ENCODE measurements at places on chromosomes 12 and 14. TPM values are rescaled to one million over a fixed set of nuclear protein-coding genes. Genes with fewer than 3 reads are reported as not detected.

DNA sequence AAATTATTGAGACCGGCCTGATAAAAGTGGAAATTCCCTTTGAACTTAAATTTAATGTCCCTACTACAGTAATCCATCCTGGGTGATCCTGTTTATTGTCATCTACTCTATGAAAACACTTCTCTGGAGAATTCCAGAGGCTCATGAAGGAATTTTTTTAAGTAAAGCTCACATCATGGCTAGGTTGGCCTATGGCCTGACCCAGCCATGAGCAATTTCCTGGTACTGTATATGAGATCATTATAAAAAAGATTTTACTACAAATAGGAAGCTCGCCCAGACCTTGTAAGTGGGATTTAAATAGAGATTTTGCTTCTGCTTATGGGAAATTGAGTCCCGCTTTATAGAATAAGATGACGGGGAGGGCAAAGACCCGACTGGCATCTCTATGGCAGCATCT is 215.5 kb downstream of the DPF3 start:
- no peak for DNase-seq

DNA sequence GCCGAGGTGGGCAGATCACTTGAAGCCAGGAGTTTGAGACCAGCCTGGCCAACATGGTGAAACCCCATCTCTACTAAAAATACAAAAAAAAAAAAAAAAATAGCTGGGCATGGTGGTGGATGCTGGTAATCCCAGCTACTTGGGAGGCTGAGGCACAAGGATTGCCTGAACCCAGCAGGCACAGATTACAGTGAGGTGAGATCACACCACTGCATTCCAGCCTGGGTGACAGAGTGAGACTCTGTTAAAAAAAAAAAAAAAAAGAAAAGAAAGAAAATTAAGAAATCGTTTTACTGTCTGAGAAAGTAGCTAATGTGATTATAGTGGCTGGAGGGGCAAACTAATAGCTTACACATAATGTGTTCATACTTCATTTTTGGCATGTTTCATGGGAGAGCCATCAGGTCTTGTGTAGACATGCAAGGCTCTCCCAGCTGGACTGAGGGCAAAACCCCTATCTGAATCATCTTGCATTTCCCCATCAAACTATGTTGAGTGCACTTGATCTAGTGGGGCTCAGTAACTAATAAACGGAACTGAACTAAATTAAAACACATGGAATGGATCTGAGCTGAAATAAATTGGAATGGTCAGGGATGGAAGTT is 16.2 kb downstream of the KIF21A start:
- DNase-seq: no peak

The HOXC4 gene
- total RNA-seq: not detected

The P2RX2 gene
- total RNA-seq: 0.15 TPM

- no peak for DNase-seq
These were observed 138.3 kb downstream of the TMEM121 start for GRCh38 chr14:105664691-105665090.

The CCDC196 gene
- not detected for total RNA-seq

GRCh38 chr14:94748667-94749347 is 21.1 kb downstream of the GSC start:
- peak; percentile 72 for DNase-seq

DNA sequence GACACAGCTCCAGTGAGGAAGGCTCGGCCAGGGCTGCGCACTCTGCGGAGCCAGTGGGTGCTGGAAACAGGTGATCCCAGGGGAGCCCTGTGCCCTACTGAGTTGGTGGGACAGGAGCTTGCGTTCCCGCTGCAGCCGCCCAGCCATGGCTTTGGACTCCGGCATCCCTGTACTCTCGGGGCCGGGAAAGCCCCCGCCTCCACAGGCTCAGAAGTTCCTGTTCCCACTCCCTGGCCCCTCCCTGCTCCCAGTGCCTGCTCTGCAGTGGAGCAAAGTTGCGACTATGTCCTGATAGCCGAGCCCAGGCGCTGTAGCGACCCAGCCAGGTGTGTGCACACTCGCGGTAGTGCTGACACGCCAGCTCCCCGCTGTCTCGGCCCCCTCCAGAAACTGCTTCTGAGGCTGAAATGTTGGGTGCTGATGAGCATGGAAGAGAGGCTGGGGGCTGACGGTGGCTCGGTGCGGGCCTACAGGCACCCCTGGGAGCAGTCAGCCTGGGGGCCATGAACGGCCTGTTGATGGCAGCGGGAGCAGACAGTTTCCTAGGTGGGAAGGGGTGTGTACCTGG is 344.6 kb upstream of the MGAT4C start:
- DNase-seq: peak; percentile 1

GRCh38 chr14:104252256-104253215 is 114.1 kb downstream of the KIF26A start:
- no peak for DNase-seq

DNA sequence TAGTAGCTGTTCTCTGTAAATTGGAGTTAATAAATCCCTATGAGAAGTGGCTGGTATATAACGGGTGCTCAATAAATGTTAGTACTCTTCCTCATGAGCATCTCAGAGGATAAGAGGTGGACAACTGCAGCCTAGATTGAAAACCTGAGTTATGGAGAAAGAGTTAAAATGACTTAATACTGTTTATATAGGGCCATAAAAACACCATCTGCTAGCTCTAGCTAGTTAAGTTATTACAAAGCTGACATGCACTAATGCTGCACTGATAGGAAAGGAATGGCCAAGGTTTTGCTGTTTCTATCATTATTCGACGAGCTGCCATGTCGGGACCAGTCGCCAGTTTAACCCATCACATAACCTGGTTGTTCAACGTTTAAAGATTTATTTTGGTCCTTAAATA is 72.0 kb upstream of the SEL1L start:
- DNase-seq: no peak

DNA sequence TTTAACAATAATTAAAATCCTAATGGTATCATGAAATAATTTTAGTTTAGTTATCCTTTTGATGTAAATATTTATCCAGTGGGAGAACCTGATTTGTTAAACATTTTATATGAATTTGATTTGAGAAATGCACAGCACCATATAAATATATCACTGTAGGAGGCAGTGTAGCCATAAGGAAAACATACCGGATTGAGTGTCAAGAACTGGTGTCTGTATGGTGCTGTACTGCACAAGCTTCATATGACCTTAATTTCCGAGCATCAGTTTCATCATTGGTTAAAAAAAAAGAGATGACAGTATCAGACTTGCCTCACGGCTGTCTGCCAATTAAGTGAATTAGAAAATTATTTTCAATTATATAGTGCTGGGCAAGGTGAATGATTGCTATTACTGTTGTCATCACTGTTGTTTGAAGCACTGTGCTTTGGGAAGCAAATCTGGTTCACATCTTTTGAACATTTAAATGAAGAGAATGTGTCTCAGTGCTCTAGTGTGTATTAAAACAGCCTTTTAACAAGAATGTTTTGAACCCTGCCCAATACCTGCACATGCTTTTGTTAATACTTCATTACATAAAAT is 72.1 kb downstream of the TMTC2 start:
- DNase-seq: no peak

GRCh38 chr12:57743769-57744168 is 1.1 kb upstream of the TSPAN31 start:
- DNase-seq: no peak

DNA sequence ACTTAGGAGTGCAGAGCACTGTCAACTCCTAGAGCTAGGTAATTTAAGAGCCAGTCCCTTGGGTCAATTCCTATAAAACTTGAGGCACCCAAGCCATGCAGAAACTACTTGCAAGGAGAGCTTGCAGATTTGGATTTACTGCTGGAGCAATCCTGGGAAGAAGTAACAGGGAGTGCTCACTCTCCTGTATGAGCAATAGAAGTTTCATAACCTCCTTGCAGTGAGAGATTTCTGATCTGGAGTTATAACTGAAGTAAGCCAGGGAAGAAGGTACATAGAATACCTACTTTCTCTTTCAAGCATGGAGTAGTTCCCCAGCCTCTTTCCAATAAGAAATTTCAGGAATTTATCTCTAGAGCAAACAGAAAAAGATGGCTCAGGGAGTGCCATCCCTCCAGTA is 650.1 kb upstream of the USP15 start:
- DNase-seq: no peak

DNA sequence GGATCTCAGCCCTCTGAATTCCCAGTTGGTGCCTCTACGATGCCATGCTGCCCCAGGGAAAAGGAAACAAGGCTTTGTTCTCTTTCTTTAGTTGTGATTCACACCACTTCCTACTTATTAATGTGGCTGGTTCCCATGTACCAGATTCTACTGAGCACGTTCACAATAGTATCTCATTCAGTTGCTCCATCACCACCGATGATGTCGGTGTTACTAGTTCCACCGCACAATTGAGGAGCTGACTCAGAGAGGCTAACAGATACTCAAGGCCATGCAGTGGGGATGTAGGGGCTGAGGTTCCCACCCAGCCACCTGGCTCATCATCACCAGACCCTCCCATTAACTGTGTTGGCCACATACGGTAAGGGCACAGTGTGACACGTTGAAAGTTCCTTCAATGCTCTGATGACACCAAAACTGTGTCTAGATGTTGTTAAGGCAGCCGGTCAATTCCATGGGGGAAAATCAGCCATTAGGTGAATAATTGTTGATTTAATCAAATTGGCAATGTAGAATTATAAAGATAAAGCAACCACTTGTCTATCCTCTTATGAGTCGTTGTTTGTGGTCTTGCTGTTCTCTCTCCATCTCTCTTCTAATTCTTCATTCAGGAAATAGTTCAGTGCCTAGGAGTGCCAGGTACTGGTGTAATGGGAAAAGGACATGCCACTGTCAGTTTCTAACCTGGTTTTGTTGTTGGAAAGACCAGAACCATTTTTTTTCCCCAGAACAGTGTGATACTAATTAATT is 244.2 kb upstream of the CRY1 start:
- DNase-seq: no peak

The AKAP5 gene
- total RNA-seq: 1.1 TPM

- peak; percentile 56 for DNase-seq
These were observed 12.3 kb downstream of the METTL3 start for GRCh38 chr14:21498540-21499526.

- no peak for DNase-seq
These were observed 457.7 kb upstream of the TMEM132C start for GRCh38 chr12:127809275-127809674.

The KIF21A gene
- total RNA-seq: 44.7 TPM

GRCh38 chr14:68925373-68925772 is 53.7 kb downstream of the ACTN1 start:
- no peak for DNase-seq

DNA sequence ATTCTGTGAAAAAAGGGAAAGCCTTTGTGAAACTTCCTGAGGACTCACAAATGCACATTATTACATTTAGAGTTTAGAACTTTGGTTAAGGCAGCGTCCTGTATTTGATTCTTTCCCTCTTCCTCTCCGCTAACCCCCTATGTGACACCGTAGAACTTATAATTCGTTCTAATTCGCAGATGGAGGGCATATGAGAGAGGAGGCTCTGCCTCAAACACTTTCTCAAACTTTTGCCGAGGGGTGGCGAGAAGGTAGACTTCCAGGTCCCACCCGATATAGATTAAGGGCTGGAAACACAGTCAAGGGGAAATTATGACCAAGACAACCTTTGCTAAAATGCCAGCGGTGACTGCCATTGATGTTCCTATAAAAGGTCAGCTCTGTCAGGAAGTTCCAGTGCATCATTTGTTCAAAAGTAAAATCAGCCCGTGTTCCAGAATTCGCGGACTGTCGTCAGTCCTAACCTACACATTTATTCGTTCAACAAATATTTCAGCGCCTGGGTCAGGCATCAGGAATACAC is 904 bp upstream of the PAPOLA start:
- peak; percentile 40 for DNase-seq

The KCNC2 gene
- total RNA-seq: not detected

DNA sequence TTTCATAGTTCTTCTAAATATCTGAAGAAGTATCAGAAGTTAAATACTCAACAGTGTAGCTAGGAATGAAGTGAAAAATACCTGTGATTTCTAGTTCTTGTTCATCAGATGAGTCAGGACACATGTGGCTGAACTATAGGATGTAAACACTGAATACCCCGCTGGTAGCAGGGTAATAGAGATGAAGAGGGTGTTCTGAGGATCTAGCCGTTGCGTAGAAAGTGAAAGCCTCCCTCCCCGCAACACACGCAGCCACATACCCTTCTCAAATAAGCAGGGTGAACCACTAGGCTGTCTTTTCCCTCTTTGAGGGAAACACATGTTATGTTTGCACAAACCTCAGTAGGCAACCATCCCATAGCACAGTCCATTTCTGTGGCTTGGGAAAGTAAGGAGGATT is 16.4 kb upstream of the RNASE12 start:
- DNase-seq: no peak

The ISCU gene
- 89.3 TPM for total RNA-seq

DNA sequence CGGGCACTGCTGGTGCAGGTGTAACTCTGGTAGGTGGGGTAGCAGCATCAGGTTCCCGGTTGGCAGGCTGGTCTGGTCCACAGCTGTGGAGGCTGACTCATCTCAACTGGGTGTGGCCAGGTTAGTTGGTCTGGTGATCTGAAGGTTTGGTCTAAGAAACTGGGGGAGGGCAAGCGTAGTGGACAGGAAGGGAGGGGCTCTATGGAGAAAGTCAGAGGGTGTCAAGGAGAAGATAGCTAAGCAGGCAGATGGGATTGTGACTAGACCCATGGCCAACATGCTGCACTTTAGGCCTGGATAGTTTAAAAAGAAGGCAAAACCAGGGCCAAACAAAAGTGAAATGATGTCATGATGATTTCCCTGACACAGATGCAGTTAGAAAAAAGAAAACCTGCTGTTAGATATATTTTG is 7.9 kb downstream of the TRIM9 start:
- peak; percentile 20 for DNase-seq
